Glutamatergic neuron (in vitro differentiated cells): ENCODE measurements at places on chromosomes 11 and 22. TPM values are rescaled to one million over a fixed set of nuclear protein-coding genes. Genes with fewer than 3 reads are reported as not detected.

GRCh38 chr11:30317030-30317429 is 5.9 kb upstream of the ARL14EP start:
- no peaks in the 10 kb centered on the region for H3K27me3 ChIP-seq
- no peaks in the 10 kb centered on the region for H3K4me1 ChIP-seq
- no peak overlapping the region for H3K27ac ChIP-seq
- H3K36me3 ChIP-seq: no peaks in the 10 kb centered on the region
- H3K4me3 ChIP-seq: no peak overlapping the region

GRCh38 chr11:34996958-34997357 is 80.5 kb downstream of the PDHX start:
- H3K4me1 ChIP-seq: no peaks in the 10 kb centered on the region
- H3K36me3 ChIP-seq: no peaks in the 10 kb centered on the region
- H3K4me3 ChIP-seq: no peak overlapping the region
- no peak for DNase-seq
- H3K27ac ChIP-seq: no peak overlapping the region

GRCh38 chr22:38572065-38572464 is 2.1 kb upstream of the DMC1 start:
- no peaks in the 10 kb centered on the region for H3K27me3 ChIP-seq
- DNase-seq: no peak
- H3K4me1 ChIP-seq: peaks cover 9% of the 10 kb centered on the region
- H3K4me3 ChIP-seq: no peak overlapping the region
- H3K36me3 ChIP-seq: no peaks in the 10 kb centered on the region

The GVQW3 gene
- total RNA-seq: 14.8 TPM

The RCOR2 gene
- 286 TPM for total RNA-seq

GRCh38 chr11:104625246-104625645 is 273.0 kb downstream of the CASP12 start:
- no peak for DNase-seq
- H3K36me3 ChIP-seq: no peaks in the 10 kb centered on the region
- H3K4me1 ChIP-seq: peaks cover 3% of the 10 kb centered on the region
- H3K27ac ChIP-seq: no peak overlapping the region
- H3K27me3 ChIP-seq: no peaks in the 10 kb centered on the region
